PC-3 (cell line): ENCODE measurements at places on chromosomes 6 and 20. TPM values are rescaled to one million over a fixed set of nuclear protein-coding genes. Genes with fewer than 3 reads are reported as not detected.
A peak's percentile ranks its signal among the peaks of the same experiment; 100 is the strongest.

GRCh38 chr20:31615416-31615815 lies 10.3 kb downstream of the ID1 start:
- DNase-seq, result no peak

GRCh38 chr6:35492974-35493284 lies 4.0 kb downstream of the TEAD3 start:
- DNase-seq, result no peak

- no peak for DNase-seq
Observed at GRCh38 chr6:148548749-148549140, 198.1 kb upstream of the UST start.

GRCh38 chr6:37920667-37921066 lies 101.1 kb downstream of the ZFAND3 start:
- peak; percentile 71 for DNase-seq

DNA sequence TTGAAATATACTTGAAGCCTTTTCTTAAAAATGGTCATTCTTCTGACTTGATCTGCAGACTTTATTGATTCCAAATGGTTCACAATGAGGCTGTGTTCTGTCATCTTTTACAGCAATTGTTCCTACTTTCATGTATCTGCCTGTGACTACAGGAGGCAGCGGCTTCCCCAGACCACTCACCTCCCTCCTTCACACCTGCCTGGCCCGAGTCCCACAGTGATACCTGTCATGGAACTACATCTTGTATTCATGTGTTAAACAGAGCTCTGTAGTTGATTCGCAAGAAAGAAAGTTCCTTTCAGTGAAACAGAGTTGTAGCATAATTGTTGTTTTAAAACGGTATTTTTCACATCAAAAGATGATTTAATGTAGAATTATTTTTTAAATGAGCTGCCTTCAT lies 673.5 kb upstream of the AGPAT4 start:
- no peak for DNase-seq

DNA sequence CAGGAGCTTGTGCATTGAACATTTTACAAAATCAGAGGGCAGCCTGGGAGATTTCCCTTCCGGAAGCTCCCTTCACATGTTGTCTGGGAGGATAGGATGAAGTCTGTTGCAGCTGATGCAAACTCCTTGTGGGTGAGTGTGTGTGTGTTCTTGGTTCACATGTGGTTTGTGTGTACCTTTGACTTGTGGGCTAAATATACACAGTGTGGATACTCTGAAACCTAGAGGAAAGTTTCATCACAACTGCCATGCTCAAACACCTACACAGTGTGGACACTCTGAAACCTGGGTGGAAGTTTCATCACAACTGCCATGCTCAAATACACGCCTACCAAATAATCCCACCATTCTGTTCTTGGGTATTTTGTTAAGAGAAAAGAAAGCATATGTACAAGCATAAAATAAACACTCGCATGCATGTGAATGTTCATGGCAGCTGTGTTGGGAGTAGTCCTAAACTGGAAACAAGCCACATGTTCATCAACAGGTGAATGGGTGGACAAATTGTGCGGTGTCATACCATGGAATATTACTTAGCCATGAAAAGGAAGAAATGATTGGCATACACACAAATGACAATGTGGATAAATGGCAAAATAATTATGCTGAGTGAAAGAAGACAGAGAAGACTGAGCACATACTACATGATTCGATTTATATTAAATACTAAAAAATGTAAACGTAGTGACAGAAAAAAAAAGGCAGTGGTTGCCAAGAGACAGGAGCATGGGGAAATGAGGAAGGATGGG lies 1.8 kb downstream of the SCP2D1 start:
- DNase-seq, result no peak

- no peak for DNase-seq
Observed at GRCh38 chr6:133012774-133013173, 198.4 kb downstream of the RPS12 start.

Gene DEFB118
- total RNA-seq, result not detected in 2 replicates

Gene ABRACL
- total RNA-seq, result 35.8 and 37.6 TPM in 2 replicates

Gene C6orf15
- not detected in 2 replicates for total RNA-seq

Gene RIPPLY2
- total RNA-seq, result not detected in 2 replicates
